ENCODE measurements at places on chromosomes 7 and 10. TPM values are rescaled to one million over a fixed set of nuclear protein-coding genes. Genes with fewer than 3 reads are reported as not detected.

The CFAP43 gene
- 5.6 TPM for polyA plus RNA-seq

The PROSER2 gene
- 6.7 TPM for polyA plus RNA-seq

The PPP1R3C gene
- 39.6 TPM for polyA plus RNA-seq

The LMOD2 gene
- 0.24 TPM for polyA plus RNA-seq

The SYT15B gene
- polyA plus RNA-seq = 1.5 TPM

The BTBD16 gene
- polyA plus RNA-seq = 0.79 TPM

The HOXA3 gene
- 19.1 TPM for polyA plus RNA-seq

The CLDN4 gene
- 395 TPM for polyA plus RNA-seq
